ENCODE measurements at places on chromosomes 3 and 15. TPM values are rescaled to one million over a fixed set of nuclear protein-coding genes. Genes with fewer than 3 reads are reported as not detected.

DNA sequence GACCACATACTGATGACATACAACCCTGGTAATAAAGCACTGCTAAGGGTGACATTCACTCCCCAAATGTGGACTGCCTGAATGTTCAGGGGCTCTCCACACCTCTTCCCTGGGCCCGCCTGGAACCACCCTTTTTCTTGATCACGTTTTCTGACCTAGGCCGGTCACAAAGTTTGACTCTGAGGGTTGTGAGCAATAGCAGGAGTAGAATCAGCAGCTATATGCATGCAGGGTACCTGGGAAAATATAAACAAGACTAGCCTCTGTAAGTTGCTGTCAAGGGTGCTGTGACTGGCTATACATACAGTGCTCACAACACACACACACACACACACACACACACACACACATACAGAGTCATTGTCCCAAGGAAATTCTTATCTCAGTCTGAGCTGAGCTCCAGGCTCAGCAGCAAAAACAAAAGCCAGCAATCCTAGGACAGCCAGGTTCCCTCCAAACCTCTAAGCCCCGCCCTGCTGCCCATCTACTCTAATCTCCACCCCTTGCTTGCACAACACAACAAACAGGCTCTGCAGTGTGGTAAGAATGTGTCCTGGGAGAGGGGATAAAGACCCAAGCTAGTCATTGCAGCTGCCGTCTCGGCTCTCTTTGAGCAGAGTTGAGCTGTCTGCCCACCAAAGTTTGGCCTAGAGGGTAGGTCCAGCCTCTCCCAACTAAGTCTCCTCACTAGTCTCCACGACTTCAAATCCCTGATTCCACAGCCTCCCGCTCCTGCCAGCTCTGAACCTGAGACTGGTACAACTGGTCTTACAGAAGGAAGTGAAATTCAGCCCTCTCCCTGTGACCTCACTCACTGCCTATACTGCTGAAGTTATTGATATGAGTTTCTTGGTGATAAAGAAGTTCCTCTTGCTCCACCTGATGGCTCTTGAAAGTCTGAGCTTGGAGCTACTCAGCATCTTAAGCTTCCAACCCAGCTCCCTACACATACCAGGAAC is 2.2 kb downstream of the BMF start:
- peak; percentile 51 for ATAC-seq

DNA sequence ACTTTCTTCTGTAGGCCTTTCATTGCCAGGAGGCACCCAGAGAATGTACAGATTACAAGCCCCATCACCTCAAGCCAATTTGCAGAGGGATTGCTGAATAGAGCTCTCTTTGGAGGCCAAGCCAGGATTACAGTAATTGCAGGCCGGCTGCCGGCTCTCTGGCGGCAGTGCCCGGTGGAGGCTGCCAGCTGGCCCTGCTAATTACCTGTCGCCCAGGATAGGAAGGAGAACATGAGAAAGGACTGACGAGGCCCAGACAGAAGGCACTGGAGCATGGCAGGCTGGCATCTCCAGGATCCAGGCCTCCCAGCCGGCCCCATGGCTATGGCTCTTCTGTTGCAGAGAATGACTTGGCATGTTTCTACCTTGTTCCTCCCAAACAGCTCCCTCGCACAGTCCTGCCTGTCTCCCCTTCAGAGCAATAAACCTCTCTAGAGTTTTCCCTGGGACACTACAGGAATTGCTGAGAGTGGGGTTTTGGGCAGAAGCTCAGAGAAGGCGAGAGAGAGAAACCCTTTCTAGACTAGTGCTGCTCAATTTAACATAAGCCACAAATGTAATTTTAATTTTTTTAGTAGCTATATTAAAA is 273.6 kb upstream of the PROK2 start:
- no peak for ATAC-seq

DNA sequence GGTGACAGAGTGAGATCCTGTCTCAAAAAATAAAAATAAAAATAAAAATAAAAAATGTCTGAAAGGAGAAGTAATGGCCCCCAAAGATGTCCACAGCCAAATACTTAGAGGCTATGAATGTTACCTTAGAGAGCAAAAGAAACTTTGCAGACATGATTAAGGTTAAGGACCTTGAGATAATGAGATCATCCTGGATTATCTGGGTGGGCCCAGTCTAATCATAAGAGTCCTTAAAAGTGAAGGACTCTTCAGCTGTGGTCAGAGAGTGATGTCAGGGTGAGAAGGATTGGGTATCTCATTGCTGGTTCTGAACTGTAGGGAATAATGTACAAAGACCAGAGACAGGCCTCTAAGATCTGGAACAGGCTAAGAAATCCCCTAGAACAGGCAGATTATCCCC is 84.9 kb upstream of the POU1F1 start:
- ATAC-seq, result no peak

Gene KCNMB2
- total RNA-seq, result not detected

Gene CHRNA7
- 0.76 TPM for total RNA-seq

Gene TGM5
- total RNA-seq, result 13.5 TPM

DNA sequence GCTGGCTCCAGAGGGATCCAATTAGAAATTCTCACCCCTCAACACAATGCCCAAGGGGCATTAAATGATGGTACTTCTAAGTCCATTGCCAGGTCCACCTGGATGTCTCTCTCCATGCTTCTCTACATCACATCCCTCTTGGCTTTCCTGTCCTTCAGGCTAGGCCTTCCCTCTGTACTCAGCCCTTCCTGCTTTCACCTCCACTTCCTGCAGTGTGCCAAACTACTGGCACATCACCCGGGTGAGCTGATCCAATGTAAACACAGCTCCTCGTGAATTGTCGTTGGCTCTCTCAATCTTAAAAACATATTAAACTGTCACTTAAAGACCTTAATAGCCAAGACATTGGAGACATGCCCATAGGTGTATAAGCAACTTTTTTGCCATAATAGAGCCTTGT is 4.0 kb downstream of the LMCD1 start:
- ATAC-seq, result no peak

GRCh38 chr15:68148039-68148438 is 57.1 kb downstream of the CALML4 start:
- peak; percentile 25 for ATAC-seq

DNA sequence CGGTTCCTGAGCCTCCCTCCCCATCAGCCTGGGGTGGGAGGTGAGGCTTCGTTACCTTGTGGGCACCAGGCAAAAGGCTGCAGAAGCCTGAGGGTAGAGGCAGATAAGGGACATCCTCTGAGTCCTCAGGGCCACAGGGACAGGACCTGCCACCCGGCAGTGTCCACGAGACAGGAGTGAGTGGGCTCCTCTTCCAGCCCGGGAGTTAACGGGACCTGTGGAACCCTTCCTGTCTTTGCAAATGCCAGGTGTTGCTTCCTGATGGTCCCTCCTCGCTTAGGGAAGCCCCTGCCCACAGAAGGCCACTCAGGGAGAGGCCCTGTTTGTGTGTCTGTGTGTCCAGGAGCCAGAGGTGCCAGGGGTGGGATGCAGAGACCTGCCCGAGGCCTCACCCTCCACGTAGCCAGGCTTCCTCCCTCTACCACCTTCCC is 111.1 kb upstream of the ALDH1A3 start:
- no peak for ATAC-seq

DNA sequence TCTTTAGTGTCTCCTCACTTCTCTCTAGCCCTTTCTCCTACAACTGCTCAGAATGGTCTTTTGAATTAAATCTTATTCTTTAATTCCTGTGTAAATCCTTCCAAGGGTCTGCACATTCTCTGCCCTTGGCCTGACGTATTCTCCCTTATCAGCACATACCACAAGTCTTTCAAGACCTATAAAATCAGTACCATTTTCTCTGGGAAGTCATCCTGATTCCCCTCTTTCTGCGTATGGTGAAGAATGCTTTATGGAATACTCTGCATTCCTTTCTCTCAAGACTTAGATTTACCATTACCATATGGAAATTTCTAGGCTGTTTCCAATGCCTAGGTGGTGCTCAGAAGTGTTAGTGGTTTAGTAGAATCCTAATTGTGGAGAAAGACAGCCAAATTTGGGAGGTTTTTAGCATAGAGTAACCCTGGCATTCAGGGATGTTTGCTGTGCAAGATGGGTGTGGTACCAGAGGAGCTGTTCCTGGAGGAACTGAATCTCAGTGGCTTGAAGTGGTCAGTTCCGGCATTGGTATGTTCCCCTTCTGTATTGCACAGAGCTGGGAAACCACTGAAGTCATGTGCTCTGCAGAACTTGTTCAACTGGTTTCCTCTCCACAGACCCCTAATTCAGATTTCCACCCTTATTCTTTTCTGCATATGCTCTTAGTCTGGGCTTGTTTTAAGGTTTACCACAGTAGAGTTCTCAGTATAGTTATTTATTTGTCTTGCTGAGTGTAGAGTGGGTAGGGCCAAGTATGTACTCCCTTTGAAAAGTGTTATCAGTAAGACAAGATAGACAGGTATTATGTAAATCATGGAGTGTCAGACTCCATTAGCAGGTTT is 24.5 kb downstream of the IQGAP1 start:
- peak; percentile 92 for ATAC-seq

DNA sequence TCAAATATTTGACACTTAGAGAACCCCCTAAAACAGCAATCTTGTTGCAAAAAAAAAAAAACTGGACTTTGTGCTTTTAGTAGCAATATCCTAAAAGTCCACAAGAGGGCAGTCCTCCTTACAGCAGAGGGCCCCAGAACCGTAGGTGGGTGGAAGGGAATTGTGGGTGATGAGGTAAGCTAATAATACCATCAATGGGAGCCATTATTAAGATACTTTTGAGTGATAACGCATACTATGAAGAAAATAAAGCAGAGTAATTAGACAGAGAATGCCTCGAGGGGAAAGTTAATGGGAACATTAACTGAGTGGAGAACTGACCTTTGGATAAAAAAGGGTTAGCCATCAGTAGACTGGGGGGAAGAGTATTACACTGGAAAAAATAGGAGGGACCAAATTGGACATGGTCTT is 229.9 kb downstream of the THRB start:
- peak; percentile 52 for ATAC-seq

DNA sequence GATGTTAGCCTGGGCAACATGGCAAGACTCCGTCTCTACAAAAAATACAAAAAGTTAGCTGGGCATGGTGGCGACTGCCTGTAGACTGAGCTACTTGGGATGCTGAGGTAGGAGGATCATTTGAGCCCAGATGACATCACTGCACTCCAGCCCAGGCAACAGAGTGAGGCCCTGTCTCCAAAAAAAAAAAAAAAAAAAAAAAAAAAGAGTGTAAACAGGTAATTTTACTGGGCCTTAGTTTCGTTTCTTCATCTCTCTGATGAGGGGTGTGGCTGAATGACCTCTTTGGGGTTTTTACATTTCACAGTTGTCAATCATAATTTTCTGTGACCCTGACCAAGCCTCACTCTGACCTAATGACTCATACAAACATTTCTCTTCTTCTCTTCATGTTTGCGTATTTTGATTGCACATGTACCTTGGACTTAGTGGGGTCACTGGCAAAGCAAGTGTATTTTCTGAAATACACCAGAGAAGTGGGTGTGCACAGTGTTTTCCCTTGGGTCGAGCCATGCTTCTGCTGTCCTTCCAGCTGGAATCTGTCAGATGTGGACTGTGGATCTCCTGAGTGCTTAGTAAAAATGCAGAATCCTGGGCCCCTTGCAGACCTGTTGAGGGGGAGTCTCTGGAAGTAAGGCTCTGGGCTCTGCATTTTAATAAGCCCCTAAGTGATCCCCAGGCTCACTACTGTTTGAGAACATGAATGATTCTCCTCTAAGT is 140.5 kb downstream of the FNDC3B start:
- no peak for ATAC-seq

GRCh38 chr3:161423911-161424522 is 52.7 kb upstream of the SPTSSB start:
- ATAC-seq, result peak; percentile 67

DNA sequence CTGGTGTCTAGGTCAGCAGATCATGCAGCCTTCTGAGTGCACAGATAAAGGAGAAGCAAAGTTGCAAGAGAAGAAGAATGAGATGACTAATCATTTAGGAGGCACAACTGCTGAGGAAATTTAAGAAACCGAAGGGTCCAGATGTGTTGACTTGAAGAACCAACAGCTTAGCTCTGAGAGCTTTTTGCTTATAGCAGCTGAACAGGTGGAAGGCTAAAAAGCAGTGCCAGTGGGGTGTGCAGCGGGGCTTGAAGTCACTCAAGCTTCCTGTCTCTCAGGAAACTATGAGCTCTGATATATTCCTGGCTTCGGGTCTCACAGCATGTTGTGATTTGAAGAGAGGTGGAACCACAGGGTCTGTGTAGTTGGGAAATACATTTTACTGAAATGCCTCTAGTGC is 305.7 kb downstream of the RYR3 start:
- ATAC-seq, result no peak

GRCh38 chr3:189389346-189389745 is 217.6 kb downstream of the TPRG1 start:
- ATAC-seq, result no peak

Data from esophagus mucosa (tissue), 1 donor.